ENCODE measurements at places on chromosomes 7 and 10.

GRCh38 chr10:11178606-11179515 is 161.2 kb downstream of the CELF2 start:
- DNase-seq, result peak; percentile 65

DNA sequence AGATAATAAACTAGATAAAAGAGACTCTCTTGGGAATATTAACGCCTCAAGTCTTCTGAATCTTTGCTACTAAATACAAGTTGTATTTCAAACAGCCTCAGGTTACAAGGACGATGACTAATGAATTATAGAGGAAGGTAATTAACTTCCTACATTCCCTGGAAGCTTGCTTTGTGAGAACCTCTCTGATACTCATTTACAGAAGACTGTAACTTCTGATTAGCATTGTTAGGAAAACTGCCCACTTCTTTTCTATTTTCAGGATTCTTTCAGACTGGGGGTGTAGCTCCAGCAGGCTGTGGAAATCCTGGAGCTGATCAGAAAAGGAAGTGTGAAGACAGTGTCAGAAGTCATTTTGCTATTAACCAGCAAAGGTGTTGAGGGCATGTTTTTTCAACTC is 316.7 kb upstream of the NPSR1 start:
- DNase-seq, result no peak

DNA sequence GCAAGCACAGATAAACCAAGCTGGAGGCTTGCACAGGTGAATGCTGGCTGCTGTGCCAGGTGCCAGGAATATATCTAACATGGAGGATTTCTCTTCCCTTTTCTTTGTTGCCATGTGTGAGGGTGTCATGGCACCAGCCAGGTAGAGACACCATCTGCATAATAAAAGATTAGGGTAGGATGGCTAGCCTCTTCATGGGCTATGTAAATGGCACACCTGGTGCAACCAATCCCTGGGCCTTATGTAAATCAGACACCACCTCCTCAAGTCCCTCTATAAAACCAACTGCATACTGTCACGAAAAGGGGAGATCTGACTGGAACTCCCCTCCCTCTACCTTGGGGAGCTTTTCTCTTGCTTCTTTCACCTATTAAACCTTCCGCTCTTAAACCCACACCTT is 322.5 kb upstream of the POM121L12 start:
- no peak for DNase-seq

DNA sequence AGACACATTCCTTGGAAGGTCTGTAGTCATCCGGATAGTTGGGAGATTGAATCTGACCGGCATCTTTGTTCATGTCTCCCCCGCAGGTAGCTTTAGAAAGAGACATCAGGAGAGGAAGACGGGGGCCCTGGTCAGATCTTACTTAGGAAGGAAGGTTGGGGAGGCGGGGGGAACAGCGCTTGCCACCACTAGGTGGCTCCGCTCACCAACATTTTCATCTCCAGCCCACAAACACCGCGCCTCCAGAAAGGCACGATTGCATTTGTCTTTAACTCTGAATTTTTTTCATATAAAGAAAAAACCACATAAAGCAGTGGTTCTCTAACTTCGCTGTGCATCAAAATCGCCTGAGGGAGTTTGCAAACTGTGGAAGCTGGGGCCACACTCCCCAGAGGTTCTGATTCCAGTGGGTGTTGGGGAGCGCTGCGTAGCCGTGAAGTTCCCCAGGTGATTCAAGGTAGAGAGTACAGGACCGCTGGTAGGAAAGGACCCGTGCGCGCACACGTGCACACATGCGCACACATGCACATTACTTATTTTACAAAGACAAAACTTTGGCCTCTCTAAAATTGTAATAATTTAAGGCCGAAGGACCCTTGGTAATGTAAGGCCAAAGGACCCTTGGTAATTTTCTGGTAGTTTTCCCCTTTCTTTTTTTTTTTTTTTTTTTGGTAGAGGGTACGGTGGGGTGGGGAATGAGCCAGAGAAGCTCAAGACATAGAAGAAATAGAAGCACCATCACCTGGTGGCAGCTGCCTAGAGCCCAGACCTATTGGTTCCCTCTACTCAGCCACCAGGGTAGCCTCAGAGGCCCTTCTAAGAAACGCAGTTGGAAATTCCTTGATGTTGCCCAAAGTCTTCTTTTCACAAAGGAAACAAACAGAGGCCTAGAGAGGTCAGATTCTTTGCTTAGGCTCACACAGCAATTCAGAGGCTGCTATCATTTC is 37.4 kb upstream of the OPALIN start:
- DNase-seq, result peak; percentile 42

DNA sequence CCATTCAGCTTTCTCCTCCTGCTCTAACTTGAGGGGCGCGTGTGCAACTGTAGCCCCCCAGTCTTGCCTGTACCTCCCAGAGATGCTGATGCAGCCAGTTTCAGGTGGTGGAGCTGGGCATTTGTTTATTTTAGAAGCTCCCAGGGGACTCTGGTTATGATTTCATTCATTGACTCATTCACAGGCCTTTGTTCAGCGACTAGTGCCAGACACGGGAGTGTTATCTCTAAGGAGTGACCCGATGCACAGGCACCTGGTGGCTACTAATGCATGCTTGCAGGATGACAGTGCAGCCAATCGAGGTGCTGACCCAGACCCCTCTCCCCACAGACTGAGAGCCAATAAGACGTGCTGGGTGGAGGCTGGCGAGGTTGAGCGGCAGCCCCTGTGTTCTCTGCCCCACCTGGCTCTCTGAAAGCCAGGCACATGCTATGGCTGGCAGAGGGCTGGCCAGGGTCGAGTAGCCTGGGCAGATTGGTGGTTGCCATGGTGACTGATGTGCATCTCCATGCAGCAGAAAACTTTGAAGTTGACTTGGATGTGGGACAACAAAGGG is 19.7 kb upstream of the SLC18A2 start:
- no peak for DNase-seq

GRCh38 chr10:74855027-74855426 is 28.6 kb downstream of the KAT6B start:
- no peak for DNase-seq

DNA sequence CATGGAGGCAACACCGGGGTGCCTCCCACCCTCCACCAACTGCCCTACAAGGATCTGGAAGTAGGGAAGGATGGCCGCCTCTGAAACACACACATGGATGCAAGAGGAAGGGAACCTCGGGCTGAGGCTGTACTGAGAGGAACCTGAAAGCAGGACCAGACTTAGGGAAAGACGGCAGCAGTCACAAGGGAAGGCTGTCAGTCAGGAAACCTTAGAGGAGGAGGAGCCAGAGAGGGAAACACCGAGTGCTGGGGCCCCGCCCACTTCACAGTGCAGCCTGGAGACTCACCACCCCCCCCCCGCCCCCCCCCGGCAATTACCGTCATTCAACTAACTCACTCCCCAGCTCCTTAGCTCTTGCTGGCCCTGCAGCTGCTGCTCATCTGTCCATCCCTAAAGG is 2.5 kb downstream of the CYREN start:
- no peak for DNase-seq

DNA sequence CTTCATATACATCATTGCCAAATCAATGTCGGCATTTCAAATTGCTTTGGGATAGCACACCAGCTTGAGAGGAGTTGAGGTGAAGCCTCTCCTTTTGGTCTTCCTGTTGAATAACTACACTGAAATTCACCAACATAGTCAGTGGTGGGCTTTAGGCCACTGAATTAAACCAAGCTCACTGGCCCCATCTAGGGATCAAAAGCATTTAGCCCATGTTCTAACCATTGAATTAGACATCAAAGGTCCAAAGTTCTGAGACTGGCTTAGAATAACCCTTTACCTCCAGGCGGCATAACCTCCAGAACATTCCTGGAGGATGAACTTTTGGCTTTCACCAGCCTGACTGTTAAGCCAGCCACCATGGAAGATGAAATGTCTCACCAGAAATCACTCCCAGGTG is 54.6 kb downstream of the BPGM start:
- DNase-seq, result no peak

GRCh38 chr10:90621577-90621976 is 236.3 kb downstream of the HTR7 start:
- DNase-seq, result no peak

DNA sequence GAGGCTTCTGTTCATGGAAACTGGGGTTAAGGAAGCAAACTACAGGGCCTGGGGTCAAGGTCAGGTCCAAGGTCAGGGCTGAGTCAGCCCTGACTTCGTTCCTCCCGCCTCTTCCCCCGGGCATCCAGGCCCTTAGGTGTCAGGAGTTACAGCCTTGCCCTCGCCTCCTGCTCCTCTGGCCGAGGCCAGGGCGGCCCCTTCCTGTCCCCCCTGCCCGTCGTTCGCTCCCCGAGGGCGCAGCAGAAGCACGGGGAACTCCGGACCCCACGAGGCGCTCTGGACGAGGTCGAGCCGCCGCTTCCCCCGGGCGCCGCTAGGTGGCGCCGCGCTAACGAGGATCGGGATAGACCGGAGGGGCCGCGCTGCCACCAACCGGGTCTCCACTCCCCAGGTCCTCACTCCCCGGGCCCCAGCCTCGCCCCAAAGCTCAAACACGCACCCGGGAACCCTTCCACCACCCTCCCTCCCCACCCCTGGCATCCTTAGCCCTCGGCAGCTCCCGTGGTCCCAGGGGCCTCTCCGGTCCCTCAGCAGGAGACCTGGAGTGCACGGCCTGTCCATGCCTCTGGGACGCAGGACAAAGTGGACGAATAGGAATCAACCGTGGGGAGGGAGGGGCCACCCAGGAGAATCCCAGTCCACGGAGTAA is 59.2 kb upstream of the MYL10 start:
- DNase-seq, result peak; percentile 65

GRCh38 chr10:613271-614138 is 76.0 kb downstream of the DIP2C start:
- DNase-seq, result no peak

DNA sequence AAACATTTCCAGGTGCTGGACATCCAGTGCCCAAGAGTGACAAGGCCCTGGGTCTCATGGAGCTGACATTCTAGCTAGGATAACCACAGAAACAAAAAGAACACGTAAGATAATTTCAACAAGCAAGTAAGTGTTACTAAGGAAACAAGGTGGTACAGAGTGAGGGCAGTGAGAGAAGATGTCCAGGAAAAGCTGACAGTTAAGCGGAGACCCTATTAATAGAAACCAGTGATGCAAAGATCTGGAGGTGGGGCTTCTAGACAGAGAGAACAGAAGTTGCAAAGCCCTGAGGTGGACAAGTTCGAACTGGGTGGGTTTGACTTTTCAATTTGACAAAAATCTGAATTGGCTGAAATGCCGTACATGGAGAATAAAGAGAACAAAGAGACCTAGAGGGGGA is 96.3 kb downstream of the TRIL start:
- DNase-seq, result no peak

- DNase-seq, result no peak
Observed at GRCh38 chr10:96074776-96075175, 31.4 kb downstream of the CCNJ start.

DNA sequence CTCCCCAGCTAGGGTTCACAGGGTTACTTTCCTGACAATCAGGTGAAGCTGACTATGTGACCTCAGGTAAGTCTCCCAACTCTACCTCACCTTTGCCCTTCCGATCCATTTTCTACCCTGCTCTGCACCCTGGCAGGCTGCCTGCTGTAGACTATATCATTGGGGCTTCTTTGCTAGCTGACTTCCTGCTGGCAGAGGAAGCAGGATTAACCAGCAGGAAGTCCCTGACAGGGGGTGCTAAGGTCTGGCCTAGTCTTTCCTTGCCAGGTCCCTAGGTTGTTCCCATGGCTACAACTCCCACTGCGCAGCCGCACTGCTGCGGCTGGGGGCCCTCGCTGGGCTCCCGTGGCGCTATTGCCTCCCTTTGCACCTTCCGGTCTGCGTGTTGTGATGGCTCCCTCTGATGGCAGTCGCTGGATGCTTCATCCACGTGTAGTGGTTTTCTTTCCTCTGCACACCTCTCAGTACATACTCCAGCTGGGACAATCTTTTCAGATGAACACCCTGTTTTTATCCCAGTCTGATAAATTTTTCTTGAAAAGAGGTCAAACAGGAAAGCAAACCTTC is 365.9 kb downstream of the REEP3 start:
- no peak for DNase-seq
